ENCODE measurements at places on chromosomes 4 and X.

GRCh38 chr4:158442736-158443135 is 78.9 kb upstream of the RXFP1 start:
- no peak for DNase-seq

- no peak for DNase-seq
Observed at GRCh38 chr4:4374388-4375098, 12.4 kb upstream of the NSG1 start.

- no peak for DNase-seq
Observed at GRCh38 chr4:53905941-53906377, 158.4 kb downstream of the CHIC2 start.

GRCh38 chr4:139582044-139582443 is 26.0 kb upstream of the SETD7 start:
- no peak for DNase-seq

- DNase-seq, result no peak
Observed at GRCh38 chrX:31929366-31929765, 857.5 kb upstream of the FTHL17 start.

DNA sequence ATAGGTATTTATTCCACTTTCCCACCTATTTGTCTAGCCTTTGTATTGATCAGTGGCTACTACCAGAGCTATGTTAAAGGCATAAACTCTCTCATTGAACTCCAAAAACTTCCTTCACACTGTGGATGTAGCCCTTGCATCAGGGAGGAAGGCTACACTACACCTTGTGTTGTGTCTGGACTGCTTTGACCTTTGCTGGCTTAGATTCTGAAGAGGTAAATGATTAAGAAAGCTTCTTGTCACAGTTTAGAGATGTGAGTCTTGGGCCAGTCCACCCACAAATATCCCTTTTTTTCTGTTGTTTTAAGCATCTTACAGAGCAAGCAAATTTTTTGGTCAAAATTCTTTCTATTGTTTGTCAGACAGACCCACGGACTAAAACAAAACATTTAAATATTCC is 1.9 kb downstream of the ENPEP start:
- no peak for DNase-seq

All from activated T-helper 1 cell treated with anti-CD3 and anti-CD28 coated beads, Interleukin-2, amount 50 U/mL, for 16 hours (primary cell).